ENCODE measurements at places on chromosomes 3 and 15. TPM values are rescaled to one million over a fixed set of nuclear protein-coding genes. Genes with fewer than 3 reads are reported as not detected.

DNA sequence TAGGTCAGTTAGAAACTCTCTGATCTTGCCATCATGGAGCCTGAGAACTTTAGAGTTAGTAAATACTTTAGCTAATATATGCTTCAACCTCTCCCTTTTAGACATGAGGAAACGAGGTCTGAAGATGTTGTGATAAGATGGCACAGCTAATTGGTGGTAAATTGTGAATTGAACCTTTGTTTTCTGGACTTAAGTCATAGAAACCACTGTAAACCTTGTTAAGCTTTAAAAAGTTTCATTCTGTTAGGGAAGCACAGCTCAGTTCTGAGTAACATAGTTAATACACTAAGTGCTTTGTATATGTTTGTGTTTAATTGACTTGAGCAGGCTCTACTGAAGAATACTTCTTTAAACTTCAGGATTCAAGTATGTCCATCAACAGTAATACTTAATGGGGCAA lies 108.6 kb downstream of the AKAP13 start:
- no peak for DNase-seq

DNA sequence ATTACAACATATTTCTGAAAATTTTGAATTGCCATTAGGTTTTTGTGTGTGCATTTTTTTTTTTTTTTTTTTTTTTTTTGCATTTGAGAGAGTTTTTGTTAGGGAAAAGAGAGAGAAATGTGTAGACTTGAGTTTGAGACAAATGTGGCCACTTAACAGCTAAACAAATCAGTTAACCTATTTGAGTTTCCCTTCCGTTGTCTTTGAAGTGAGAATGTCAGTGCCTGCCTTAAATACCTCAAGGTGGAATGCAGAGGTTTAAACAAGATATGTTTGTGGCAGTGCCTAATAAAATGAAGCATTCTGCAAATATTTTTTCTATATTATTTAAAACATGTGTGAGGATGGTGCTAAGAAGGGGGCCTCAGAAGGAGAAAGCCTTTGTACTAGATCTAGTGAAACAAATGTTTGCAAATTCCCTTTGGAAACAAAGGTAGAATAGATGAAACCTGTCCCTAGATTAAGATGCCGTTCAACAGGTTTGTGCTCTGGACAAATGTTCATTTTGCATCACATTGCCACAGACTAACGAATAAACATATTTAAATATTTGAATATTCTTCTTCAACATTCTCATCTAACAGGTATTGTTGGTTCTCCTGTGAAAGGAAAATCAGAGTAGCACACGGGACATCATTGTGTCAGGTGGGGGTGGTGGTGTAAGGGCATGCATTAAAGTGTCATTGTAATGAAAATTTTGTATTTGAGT lies 80.7 kb downstream of the SATB1 start:
- DNase-seq, result no peak

DNA sequence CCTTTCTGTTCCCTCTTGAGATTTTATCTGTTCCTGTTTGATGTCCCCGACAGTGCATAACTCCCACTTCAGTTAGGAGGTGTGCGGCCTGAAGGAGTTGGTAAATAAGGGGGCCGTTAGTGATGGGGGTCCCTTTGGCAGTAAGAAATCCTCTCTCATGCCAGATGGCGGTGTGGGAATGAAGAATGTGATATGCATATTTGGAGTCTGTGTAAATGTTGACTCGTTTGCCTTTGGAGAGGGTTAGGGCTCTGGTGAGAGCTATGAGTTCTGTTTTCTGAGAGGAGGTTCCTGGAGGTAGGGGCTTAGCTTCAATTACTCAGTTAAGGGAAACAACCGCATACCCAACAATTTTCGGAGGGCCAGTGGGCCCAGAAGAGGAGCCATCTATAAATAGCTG lies 38.8 kb upstream of the RNF7 start:
- DNase-seq, result no peak

- DNase-seq, result no peak
These were observed 324.8 kb upstream of the TBL1XR1 start for GRCh38 chr3:177522051-177522450.

- no peak for DNase-seq
These were observed 70.8 kb downstream of the RAB11A start for GRCh38 chr15:65939901-65940617.

- peak; percentile 19 for DNase-seq
These were observed 227.4 kb upstream of the AZI2 start for GRCh38 chr3:28575746-28576613.

DNA sequence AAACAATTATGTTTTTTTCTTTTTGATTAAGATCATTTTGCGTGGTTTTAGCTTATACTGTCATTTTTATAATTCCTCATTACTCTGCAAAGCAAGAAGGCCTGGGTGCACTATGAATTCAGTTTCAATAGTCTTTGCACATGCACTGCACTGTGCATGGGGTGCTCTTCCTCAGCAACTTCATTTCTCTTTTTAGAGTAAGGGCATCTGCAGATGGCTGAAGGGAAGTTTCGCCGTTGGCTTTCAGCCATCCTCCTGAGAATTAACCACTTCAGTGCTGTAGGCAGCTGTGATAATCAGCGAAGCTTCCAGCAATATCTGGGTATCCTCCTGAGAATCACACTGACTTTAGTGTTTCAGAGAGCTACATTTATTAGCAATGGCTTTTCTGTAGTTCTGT lies 284.8 kb downstream of the GBE1 start:
- DNase-seq, result no peak

DNA sequence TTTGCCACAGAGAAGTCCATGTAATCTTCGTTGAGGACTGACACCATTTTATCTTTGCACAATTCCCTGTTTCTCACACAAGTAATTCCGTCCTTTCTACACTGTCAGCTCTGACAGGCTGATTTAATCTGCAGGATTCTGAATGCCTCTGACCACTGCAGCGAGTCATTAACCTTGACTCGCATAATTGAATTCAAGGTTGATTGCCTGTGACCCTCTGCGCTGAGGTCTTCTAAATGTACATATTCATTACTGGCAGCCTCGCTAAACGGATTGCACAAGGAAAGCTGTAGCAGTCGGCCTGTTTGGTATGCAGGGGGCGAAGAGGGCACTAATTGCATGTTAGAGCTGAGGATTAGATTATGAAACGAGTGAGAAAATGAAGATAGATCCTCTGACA lies 147.8 kb downstream of the SHOX2 start:
- DNase-seq, result no peak

MKRN2OS gene
- polyA plus RNA-seq, result 0.70 TPM

DNA sequence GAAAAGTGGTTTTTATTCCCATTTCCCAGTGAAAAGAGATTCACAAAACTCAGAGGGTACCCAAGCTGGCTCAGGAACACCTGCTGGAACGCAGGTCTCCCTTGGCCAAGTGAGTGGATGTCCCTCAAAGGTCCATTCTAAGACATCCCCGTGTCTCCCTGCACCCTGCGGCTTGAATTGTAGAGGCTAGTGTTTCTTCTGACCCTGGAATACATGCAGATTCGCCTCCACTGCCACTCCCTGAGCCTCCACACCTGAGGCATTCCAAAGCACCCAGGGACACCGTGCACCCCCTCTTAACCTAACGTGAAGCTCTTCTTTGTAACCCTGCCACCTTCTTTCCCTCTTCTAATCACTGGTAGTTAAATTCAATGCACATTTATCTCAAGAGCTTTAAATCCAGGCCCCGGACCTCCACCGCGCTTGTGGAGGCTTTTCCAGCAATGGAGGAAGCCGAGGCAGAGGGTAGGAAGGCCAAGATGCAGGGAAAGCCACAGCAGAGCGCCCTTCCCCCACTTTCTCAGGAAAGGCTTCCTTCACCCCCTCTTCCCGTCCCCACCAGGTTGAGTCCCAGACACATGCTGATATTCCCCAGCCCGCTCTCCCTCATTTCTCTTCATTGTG lies 590 bp upstream of the ITGA11 start:
- DNase-seq, result no peak

Measured in hindlimb muscle (tissue), 1 donor.